ENCODE measurements at places on chromosomes 11 and 22.

DNA sequence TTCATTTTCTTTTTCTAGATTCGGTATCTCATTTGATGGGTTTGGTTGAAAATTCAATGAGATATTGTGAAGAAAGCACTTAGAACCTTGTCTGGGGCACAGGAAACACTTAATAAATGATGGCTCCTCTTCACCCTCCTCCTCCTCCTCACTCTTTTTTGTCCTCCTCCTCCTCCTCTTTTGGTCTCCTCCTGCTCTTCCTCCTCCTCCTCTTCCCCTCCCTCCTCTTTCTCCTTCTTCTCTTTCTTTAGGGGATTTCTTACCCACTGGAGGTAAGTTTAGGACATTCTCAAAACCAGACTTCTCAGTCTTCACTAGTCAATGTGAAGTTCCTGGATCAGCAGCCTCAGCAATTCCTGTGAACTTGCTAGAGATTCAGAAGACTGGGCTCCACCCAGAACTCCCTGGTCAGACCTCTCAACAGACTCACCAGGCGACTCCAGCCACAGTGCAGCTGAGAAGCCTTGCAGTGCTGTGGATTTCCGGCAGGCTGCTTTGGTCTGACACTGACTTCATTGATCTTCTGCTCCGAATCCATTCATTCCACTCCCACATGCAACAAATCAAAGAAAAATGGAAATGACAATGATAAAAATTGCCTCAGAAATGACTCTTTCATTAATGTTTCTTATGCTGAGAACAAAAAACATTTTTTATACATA is 368.6 kb upstream of the B3GAT1 start:
- no peak for DNase-seq

DNA sequence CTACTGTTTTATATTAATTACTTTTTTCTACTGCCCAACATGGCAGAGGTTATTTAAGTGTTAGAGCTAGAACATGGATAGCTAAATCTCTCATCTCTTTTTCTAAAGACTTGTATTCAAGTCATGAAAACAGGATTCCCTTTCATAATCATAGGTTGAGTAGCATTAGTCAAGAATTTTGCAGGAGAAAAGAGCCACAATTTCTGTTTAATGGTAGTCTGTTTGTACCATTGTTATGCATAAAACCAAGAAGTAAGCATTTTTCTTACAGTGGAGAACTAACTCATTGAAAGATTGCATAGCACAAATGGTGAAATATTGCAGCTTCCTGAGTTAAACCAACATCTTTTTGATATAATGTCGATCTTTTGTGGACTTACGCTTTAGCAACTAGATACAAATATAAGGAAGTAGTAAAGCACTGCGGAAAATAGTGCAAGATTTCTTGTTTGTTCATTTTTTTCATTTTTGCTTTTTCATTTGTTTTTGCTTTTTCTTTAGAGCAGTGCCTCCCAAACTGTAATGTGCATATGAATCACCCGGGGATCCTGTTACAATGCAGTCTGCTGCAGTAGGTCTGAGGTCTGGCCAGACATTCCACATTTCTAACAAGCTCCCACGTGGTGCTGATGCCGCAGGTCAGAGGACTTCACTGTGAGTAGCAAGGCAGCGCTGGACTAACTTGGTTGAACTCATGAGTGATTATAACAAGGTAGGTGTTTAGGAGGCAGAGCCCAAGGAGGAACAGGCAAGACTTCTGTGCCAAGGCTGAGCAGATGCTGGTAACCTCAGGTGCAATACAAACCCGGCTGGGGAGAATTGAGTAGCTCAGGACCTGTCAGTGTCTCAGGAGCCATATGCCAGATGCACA is 4.6 kb downstream of the ETS1 start:
- DNase-seq = no peak

GRCh38 chr11:122071709-122072202 is 44.3 kb downstream of the BLID start:
- no peak for DNase-seq

GRCh38 chr11:125373426-125374391 is 122.4 kb downstream of the FEZ1 start:
- DNase-seq = no peak

DNA sequence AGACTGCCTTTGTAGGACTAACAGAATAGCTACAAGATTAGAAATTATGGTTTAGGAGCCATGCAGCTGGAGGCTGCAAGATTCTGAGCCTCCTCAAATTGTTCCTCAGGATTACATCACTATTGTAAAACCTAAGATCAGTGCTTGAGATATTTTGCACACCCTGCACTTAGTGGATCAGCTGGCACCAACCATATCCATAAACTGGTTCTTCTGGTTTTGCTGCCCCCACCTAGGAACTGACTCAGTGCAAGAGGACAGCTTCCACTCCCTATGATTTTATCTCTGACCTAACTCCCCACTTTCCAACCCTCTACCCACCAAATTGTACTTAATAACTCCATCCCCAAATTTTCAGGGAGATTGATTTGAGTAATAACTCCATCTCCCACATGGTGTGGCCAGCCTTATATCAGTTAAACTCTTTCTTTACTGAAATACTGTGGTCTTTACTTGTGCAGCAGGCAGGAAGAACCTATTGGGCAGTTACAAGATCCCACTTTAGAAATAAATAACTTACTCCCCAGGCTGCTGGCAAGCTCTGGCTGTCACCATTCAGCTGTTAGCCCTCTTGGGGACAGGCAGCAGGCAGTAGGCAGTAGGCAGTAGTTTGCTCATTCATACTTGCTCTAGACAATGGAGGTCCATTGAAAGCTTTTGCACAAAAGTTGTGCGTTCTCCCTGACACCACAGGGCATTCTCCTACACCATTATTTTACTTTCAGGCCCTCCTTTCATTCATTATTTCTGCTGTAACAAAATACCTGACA is 119.0 kb downstream of the SLC17A6 start:
- no peak for DNase-seq

DNA sequence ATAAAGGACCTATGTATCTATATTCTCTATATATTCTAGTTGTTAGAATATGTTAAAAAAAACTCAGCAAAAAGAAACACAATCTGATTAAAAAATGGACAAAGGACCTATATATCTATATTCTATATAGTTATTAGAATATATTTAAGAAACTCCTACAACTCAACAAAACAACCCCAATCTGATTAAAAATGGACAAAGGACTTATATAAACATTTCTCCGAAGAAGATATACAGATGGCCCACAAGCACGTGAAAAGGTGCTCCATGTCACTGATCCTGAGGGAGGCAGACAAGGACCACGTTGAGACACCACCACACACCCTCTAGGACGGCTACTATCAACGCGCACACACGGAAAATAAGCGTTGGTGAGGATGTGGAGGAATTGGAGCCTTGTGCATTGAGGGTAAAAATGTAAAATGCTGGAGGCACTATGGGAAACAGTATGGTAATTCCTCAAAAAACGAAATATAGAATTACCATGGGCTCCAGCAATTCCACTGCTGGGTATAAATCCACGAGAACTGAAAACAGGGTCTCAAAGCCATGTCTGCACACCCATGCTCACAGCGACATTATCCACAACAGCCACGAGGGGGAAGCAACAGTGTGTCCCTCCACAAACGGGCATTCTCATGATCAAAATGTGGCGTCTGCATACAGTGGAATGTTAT is 22.7 kb downstream of the YPEL1 start:
- DNase-seq = peak; percentile 66

GRCh38 chr22:17588606-17589005 is 25.3 kb downstream of the SLC25A18 start:
- no peak for DNase-seq

- DNase-seq = no peak
Observed at GRCh38 chr11:109934151-109934550, 159.0 kb upstream of the ZC3H12C start.

DNA sequence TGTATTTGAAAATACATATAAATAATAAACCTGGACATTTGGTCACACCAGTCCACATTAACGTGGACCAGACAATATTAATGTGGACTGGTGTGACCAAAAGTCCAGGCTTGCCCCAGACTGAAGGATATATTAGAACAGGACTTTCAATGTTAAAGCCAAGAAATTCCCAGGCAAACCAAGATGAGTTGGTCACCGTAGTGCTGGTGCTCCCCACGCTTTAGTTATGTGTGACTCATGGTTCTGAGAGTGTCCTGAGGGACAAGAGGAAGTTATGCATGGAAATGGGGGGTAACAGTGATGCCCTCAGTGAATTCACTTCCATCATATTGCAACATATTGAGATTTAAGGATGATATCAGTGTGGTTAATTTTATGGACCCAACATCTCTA is 31.4 kb downstream of the POU2AF1 start:
- no peak for DNase-seq

DNA sequence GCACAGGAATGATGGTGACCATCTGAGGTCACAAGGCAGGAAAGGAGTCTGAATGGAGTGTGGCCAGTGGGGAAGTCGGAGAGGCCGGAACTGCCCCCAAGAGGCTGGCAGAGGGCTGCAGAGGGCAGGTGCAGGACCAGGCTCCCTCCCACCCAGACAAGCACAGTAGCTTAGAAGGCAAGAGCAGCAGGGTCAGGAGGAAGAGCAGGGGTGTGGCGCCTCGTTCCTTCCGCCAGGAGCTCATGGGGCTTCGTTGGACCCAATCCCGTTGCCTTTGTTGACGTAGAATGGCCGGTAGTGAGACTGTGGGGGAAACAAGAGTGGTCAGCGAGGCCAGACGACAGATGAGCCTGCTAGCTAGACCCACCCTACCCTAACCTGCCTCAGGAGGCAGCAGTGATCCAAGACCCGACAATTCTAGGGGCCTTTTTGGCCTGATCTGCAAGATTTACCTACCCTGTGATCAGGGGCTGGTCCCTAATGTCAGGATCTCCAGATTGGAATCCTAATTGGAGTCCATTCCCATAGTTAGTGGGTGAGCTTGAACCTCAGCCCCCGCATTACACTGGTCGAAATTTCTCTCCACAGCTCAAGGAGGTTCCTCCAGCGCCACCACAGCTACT is 25.6 kb downstream of the TRIM29 start:
- DNase-seq = no peak

GRCh38 chr22:44760476-44760875 is 8.1 kb downstream of the ARHGAP8 start:
- DNase-seq = no peak

DNA sequence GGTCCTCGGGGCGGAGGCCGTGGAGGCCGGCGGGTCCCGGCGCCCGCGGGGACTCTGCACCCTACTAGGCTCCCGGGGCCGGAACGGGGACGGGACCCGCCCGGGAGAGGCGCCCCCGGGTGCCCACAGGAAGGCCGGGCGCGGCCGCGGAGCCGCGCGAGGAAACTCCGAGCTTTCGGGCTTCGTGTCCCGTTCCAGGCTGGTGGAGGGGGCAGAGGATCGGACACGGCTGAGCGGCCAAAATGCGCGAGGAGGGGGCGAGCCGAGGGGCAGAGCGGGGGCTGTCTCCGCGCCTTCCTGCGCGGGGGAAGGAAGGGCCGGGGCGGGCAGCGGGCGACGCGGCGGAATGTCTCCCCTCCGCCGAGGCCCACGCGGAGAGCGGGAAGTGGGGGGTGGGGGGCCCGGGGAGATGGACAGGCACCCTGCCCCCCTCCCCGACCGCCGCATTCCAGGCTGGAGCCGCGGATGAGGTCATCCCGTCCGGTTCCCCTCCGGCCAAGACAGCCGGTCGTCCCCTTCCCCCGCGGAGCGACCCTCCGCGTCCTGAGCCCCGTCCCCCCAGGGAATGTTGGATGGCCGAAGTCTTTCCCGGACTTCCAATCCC is 430 bp downstream of the CDC42EP1 start:
- no peak for DNase-seq

GRCh38 chr11:93801366-93801765 is 17.3 kb downstream of the MED17 start:
- DNase-seq = no peak

All from stimulated activated CD8-positive, alpha-beta memory T cell treated with anti-CD3 and anti-CD28 coated beads, Interleukin-4, amount 100 ng/mL, for 48 hours (primary cell).